HCT116 (cell line): ENCODE measurements at places on chromosomes 4 and X.

DNA sequence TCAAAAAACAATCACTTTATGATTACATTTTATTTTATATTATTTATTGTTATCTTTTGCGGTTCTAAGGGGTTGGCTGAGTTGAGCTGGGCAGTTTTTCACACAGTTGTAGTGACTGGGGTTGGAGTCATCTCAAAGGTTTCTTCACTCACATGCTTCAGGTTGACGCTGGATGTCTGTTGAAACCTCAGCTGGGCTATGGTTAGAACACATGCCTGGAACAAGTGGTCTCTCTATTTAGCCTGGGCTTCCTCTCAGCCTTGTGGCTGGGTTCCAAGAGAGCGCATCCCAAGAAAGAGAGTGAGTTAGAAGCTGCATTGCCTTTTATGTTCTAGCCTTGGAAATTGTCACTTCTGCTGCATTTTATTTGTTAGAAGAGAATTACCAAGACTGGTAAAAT lies 87.4 kb downstream of the CBLL2 start:
- no peak for DNase-seq

GRCh38 chr4:76578002-76578560 lies 143.1 kb downstream of the SHROOM3 start:
- DNase-seq, result no peak

DNA sequence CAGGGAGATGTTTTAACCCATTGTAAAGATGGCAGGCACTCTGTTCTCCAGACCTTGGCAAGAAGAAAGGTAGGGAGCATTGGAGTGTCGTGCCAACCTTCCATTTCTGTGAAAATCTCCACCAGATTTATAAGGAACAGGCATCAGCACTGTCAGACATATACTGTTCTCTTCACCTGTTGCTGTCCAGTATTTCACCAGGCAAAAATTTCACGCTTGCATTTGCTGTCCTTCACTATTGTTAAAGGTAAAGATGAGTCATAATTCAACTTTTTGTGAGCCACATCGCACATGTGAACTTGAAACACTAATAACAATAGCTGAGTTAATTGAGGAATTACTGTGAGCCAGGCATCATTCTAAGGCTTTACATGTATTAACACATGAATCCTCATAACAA lies 203.4 kb downstream of the ENOX2 start:
- no peak for DNase-seq

DNA sequence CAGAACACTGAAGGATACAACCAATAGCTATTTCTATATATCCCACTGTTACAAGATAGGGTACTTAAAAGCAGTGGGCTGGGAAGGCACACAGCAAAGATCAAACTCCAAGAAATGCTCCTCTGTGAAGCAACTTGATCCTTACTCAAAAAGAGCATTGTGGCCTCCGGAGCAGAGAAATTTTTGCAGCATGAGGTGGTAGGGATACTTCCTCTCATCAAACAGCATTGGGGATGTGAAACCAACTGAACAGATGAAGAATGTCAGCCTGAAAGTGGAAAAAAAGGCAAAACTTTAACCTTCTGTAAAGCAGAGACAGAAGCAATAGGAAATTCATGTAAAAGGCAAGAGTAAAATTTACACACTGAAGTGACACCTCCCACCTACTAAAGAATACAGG lies 92.2 kb downstream of the HUWE1 start:
- no peak for DNase-seq

- no peak for DNase-seq
Measured at GRCh38 chr4:622996-623913, 2.1 kb upstream of the PDE6B start.

- DNase-seq, result no peak
Measured at GRCh38 chr4:5708449-5709206, at the start of gene EVC2. Gene EVC2, minus strand, starts transcription at chr4:5708559. Its CDS starts 46 bp downstream, at chr4:5708513.

DNA sequence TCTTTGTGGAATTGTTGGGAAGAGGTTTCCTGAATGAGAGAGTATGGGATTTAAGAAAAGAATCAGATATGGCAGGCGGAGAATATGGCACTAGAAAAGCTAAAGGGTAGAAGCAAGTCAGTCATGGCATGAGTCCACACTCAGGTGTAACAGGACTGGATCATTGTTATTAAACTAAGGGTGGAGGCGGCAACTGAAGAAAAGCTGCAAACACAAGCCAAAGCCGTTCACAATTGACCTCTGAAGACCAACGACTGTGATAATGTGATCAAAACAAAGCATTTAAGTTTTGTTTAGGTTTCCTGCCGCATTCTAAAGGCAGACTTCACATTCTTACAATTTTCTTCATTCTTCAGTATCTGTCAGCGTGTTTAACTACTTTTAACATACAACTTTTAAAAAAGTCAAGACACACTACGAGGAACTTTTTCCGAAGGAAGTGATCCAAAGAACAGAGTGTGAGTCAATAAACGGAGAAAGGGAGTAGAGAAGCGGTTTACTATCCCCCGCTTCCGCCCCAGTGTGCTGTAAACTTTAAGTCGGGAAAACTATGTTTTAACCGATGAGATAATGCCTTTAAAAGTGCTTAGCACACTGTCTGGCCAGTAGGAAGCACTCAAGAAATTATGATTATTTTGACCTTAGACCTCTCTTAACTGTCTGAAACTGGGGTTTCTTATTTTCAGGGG lies 909 bp upstream of the SLAIN2 start:
- no peak for DNase-seq

DNA sequence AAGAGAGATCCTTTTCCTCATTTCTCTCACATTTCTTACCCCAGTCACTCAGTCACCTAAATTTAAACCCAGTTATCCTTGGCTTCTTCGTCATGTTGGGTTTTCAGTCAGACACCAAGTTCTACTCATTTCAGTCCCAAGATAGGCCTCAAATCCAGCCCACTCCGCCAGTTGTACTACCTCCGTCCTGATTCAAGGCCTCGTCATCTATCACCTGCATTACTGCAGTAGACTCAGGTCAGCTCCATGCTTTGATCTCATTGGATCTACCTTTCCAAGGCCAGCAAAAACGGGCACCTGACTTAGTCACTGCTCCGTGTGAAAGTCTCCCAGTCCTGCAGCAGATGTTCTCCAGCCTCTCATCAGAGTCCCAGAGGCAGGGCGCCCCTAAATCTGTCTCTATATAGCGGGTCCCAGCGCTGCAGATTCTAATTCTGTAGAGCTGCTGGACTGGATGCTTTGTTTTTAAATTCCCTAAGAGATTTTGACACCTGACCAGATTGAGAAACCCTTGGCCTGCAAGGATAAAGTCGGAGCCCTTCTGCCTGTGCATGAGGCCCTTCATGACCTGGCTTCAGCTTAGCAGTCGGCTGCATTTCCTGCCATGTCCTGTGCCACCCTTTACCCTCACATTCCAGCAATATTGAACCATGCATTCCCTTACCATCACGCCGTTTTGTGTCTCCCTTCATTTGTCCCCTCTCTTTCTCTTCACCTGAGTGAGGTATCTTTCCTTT lies 53.7 kb downstream of the ZFX start:
- no peak for DNase-seq

DNA sequence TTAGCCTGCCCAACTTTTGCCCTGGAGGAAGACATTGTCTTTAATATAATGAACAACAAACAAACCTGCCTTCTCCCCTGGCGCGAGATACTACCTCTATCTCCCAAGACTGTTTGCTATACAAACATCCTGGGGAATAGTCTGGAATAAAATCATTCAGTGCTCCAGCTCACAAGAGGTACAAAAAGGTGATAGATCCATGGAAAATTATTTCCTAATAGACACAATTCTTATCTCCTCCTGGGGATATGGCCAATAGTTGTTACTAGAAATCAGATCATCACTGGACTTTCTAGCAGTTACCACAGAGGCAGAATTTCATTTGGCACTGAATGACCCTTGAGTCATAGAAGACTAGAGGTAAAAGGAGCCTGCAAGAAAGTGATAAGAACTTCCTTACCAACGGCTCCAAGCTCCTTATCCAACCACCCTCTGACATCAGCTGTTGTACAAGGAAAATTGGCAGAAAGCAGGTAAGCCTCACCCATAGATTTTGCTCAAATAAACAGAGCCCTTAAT lies 38.1 kb downstream of the MID1 start:
- peak; percentile 29 for DNase-seq

- no peak for DNase-seq
Measured at GRCh38 chr4:93216646-93217045, 611.9 kb upstream of the ATOH1 start.

DNA sequence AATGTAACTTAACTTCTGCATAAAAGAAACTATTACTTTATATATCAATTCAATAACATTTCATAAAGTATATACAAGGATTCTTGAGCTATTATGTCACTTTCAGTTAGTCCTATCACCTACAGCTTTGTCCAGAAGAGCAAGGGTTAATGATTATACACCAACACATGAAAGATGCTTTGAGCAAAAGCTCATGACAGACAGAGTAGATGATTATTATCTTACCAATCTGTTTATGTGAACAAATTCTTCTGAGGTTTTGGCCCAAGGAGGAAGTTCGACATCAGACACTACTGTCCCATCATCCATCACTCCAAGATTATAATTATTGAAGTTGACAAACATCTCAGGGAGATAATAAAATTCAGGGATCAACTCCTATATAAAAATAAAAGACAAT lies 166.7 kb upstream of the MAB21L2 start:
- no peak for DNase-seq

DNA sequence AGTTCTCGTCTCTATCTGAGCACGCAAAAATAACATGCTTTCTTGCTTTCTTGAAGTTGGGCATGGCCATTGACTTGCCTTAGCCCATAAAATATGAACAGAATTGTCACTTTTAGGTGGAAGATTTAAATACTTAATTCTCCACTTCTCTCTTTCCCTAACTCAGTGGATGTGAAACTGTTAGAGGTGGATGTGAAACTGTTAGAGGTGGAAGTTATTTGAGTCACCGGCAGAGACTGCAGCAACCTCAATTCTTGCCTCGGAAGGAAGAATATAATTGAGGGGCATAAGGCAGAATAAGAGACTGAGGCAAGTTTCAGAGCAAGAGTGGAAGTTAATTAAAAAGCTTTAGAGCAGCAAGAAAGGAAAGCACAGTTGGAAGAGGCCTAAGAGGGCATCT lies 2.8 kb upstream of the PARM1 start:
- DNase-seq, result no peak

DNA sequence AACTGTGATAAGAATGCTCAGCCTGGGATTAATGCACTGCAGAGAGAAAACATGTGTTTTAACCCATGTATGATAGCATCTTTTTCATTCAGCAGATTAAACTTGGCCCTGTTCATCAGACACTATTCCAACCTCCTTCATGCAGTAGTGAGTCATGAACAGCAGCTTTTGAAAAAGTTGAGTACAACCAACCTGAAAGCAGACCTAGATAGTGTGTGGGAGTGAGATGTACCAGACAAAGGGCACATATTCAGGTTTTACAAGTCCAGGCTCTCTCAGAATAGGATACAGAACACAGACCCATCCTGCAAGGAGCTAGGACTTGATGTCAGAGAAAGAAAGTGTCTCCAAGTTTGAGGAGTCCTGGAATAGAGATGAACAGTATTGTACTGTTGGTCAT lies 237.3 kb upstream of the STS start:
- no peak for DNase-seq

DNA sequence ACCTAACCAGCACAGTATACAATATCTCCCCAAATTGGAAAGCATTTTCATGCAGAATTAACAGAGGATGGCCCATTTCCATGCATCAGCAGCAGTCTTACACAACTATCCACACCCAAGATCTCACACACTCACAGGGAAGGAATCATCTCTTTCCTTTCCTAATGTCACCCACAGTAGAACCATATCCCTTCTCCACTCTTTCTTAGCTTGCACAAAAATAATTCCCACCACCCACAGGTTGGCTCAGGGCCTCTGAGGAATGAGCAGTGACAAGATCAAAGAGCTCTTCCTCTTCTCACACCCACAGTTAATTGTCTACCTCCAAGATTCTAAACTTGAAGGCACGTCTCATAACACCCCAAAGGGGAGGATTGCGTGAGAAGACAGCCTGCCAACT lies 217.7 kb upstream of the VEGFC start:
- DNase-seq, result no peak

DNA sequence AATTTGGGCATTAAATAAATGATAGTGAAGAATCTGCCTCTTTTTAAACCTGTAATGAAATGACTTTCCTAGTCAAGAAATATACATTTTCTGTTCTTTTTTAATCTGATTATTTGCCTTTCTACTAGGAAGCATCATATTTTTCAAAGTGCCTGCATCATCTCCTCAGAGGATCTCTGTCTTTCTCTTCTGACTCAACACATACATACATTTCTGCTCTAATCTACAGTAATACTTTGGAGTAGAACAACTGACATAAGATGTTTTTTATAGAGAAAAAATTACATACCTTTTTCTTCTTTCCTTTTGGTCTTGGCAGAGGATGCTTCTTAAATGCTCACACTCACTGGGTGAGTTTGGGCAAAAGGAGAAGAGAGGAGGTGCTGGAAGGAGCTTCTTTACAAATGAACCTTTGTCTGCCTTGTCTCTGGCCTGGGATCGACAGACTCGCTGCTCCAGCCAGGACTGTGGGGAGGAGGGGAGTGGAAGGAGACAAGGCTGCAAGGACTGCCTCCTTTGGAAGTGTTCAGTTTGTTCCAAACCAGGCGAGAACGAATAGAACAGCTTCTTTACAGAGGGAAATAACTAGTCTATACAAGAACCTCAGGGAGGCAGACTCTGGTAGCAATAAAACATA lies at the start of gene SCRG1:
Gene SCRG1 (minus strand): TSS at position 338 of the 637 bp plus-strand sequence. CDS start 7,702 bp downstream, outside the sequence.
- no peak for DNase-seq

DNA sequence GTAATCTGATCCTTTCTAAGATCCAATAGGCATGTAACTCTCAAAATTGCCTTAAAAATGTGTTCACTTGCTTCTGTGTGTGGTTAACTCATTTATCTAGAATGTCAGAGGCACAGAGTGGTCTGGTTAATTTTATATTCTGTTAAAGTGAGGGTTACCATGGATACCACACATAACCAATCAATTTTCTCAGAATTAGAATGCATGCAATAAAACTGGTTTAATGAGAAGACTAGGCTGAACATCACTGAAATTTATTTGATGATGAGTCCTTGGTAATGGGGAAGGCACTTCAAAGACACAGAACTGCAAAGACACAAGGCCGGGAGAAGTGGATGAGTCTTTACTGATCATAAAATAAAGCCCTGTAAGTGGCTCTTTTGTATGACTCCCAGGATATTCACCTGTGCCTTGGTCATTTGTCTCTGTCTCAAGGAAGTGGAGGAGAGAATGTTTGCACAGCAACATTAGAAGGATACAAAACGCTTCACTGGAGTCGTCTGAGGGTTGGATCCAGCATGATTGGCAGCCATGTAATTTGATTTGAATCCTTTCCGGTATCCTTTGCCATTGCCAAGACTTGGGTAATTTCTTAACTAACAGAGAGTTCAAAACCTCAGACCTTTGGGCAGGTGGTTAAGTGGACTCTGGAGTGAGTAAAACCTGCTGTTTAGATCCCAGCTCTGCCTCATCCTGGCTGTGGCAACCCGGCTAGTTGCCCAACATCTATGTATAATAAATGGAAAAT lies 94.0 kb upstream of the RBPJ start:
- no peak for DNase-seq

GRCh38 chr4:78747475-78747922 lies 28.7 kb upstream of the BMP2K start:
- DNase-seq, result no peak

GRCh38 chr4:155639704-155640523 lies 26.7 kb upstream of the GUCY1A1 start:
- DNase-seq, result no peak
